Activated T-cell treated with anti-CD3 and anti-CD28 coated beads, Interleukin-2, amount 50 U/mL, for 4 hours (primary cell): ENCODE measurements at places on chromosomes 11 and 22.

DNA sequence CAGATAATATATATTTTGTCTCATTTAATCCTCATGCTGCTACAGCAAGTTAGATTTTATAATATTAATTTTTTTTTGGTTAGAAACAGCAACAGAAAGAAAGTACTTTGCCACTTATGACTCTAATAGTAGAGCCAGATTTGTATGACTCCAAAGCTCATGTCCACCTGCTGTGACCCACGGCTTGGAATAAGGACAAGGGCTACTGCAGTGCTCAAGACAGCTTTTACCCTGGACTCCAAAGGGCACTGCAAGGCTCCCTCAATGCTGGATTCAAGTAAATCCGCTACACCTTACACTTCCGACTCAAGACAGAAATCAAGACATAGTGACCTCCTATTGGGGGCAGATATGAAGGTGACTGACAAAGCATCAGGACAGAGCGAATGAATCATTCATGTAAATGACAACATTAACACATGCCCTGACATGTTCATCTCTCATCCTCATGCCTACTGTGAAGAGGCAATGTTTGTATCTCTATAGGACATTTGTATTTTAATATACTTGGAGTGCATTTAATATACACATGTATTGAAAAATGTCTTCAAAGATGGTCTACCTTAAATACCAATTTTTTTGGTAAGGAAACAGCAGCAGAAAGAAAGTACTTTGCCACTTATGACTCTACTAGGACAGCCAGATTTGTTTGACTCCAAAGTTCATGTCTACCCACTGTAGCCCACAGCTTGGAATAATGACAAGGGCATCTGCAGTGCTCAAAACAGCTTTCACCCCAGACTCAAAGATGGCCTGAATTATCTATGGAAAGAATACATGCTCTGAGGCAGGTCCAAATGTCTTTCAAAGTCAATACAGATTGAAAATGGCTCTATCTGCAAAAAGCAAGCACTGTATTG is 375.6 kb upstream of the CCDC90B start:
- DNase-seq: no peak

DNA sequence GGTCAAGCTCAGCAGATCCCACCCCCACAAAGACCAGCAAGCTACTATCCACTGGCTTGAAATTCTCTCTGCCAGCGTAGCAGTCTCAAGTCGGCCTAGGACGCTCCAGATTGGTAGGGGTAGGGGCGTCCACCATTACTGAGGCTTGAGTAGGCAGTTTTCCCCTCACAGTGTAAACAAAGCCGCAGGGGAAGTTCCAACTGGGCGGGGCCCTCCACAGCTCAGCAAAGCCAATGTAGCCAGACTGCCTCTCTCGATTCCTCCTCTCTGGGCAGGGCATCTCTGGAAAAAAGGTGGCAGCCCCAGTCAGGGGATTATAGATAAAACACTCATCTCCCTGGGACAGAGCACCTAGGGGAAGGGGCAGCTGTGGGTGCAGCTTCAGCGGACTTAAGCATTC is 1064.9 kb upstream of the TENM4 start:
- no peak for DNase-seq

GRCh38 chr22:25774575-25775026 is 32.6 kb downstream of the MYO18B start:
- no peak for DNase-seq

- no peak for DNase-seq
These were observed 12.8 kb downstream of the PARVG start for GRCh38 chr22:44193535-44193891.

DNA sequence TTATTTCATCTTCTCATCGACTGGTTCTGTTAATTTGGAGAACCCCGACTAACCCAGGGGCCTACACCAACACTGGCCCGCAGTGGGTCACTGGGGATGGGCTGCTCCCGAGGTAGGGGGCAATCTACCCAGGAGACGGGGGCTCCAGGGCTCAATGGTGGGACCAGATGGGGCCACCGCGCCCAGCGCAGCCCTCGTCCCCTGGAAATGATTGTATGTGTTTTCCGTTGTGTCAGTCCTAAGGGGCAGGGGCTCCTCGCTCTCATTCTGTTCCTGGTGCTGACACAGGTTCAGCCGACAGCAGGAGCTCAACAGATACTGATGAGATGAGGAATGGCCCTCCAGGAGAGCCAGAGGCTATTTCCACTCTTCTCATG is 20.7 kb downstream of the A4GALT start:
- no peak for DNase-seq

DNA sequence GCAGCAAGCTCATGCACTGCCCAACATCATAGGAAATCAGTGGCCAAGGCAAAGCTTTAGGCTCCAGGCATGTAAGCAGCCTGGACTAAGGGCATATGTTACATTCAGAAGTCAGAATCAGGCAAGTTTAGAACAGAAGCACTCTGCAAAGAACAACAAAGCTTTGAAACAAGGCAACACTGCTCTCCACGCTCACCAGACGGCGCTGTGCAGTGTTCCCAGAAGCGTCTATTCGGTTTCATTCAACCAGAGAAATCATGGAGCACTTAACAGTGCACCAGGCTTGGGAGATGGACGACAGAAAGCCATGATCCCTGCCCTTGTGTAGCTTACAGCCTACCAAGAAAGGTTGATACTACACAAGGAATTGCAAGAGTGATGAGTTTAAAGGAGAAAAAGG is 555.8 kb downstream of the BUD13 start:
- DNase-seq: no peak

- DNase-seq: no peak
These were observed 13.1 kb upstream of the LYVE1 start for GRCh38 chr11:10581481-10582019.

GRCh38 chr11:65899356-65900124 is 648 bp downstream of the FOSL1 start:
- DNase-seq: peak; percentile 75

- no peak for DNase-seq
These were observed 11.3 kb downstream of the ABTB2 start for GRCh38 chr11:34346551-34346950.

DNA sequence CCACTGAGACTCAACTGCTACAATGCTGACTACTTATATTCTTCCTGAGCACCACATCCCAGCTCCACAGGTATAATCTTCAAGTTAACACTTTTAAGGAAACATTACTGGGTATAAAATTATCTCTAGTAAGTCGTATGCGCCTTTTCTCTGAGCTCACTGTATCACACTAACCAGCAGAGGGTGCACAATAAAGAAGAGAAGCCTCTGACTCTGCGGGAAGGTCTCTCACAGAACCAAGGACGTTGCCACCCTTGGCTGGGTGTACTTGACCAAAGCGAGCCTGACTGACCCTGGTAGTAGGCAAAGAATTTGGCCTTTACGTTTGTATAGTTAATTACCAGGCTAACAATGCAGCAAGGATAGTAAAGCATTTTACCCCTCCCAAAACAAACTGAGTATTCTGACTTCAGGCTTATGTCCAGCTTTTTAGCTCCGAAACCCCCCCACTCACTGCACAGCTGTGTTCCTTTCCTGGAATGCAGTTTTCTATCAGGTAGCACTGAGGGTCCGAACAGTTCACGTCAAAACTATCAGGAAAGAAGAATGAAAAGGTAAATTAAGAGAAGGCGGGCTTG is at the start of gene BTBD18:
TSS of gene BTBD18 (minus strand) at position 144 of the 578 bp plus-strand sequence. CDS start 631 bp downstream, outside the sequence.
- no peak for DNase-seq

DNA sequence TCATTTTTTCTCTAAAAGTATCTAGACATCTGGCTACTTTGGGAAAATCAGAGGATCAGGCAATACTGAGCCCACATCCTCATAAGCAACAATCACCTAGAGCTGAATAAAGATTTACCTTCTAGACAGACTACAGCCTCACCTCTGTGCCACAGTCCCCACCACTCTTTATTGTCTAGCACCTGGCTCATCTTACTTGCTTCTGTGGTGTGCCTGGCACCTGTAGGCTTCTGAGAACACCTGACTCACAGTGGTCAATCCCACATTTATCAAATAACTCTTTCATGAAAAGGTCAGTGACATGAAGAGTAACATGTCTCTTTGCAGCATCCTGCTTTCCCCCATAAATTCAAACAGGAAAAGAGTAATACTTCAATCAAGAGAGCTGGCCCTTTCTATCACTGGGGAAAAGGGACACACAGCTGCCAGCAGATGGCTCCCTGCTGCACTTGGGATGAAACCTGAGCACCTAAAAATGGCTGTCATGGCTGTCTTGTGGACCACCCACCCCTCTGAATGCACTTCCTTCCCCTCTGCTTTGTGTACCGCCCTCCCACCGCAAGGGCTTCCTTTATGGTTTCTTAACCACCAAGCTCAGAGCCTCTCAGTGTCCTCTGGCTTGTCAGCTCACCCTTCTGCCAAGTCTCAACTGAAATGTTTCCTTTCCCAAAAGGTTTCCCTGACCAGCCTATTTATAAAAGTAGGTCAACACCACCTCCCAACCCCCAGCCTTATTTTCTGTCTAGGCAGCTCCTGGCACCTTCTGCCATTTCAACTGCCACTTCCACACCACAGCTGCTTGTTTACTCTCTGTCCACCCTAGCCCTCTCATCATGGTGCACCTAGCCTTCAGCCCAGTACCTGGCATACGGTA is 9.3 kb downstream of the TFIP11 start:
- DNase-seq: peak; percentile 34

DNA sequence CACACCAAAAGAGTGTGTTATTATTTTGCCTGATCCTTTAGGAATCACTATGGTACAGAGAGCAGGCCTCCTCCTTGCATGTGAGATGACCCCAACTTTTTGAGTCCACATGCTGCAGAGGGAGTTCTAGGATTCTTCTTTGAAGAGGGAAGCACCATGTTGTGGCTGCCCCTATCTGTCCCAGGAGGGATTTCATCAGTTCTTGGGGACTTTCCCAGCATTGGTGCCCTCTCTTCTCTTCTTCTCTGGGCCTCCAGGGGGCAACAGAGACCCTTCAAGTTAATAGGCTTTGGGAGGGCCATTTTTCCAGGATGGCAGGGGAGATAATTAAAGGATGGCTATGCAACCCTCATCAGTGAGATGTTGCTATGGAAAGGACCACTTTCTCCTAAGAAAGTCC is 3.6 kb downstream of the MMP1 start:
- DNase-seq: no peak

GRCh38 chr11:112320668-112321067 is 60.0 kb upstream of the PLET1 start:
- no peak for DNase-seq

- no peak for DNase-seq
These were observed 6.8 kb upstream of the OMP start for GRCh38 chr11:77095551-77096490.

- DNase-seq: no peak
These were observed 26.5 kb upstream of the TMA7B start for GRCh38 chr22:39933741-39934140.

DNA sequence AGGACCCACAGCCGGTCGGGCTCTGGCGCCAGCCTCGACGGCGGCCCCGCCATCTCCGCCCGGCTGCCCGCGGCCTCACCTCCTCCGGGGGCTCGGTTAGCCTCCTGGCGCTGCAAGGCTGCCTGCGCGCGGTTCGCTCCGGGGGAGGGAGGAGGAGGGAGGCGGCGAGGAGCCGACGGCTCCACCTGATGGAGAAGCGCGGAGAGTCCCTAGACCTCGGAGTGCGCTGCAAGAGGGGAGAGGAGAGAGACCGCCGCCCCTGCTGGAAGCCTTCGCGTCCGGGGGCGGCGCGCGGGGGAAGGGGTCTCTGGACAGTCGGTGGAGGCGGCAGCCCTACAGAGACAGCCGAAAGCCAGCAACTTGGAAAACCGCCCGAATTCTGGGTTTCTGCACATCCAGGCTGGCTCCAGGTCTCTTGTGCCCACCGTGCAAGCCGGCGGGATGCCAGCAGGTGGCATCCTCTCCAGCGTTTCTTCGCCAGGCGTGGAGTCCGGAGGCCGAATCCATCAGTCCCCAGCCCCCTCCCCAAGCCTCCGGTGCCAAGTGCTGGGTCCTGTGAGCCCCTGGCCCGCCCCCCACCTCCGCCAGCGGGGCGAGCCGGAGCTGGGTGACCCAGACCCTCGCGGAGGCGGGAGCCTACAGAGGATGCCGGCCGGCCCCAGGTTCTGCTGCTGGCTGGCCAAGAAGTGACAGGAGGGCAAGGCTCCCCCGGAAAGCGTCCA is 2.9 kb upstream of the KIRREL3 start:
- no peak for DNase-seq
